ENCODE measurements at places on chromosomes 11 and 22.

GRCh38 chr11:84837402-84838069 is 789.6 kb downstream of the DLG2 start:
- DNase-seq = no peak

GRCh38 chr11:107705027-107705426 is 6.8 kb downstream of the SLN start:
- peak; percentile 64 for DNase-seq

GRCh38 chr11:16946477-16947282 is 67.5 kb downstream of the PLEKHA7 start:
- DNase-seq = no peak

DNA sequence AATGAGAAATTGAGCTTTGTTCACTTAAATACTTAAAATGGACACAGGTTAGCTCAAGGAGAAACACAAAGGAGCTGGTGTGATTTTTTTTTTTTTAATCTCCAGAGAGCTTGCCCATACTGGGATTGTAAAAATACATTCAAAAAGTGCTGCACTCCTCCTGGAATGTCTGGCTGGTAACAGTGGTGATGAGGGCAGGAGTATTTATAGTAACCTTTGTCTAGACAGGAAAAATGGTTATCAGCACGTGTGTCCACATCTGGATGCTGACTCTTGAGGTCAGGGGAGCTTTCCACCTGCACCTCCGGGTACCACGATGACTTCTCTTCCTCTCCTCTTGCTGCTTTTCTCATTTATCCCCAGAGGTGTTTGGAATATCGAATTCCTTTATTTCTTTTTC is 30.1 kb downstream of the EXT2 start:
- no peak for DNase-seq

GRCh38 chr22:32932176-32932575 is 126.0 kb downstream of the SYN3 start:
- DNase-seq = peak; percentile 58

DNA sequence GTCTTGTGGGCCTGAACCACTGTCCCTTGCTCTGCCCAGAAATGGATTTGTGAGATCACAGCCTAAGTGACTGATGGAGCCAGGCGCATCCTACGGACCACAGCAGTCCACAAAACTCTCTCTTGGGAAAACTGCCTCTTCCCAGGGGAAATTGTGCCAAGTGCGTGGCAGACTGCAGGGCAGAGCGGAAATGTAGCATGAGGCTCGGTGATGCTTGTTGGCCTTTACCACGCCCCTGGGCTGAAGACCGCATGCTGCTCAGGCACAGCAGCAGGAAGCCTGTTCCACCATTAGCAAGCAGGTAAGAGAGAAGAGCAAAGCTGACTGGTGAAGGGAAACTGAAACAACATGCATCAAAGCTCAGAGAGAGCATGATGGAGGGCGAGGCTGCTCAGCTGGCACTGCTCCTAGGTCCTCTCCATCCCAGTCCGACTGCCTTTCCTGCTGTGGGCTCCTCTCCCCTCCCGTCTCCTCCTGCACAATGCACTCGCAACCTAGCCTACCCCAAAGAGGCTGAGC is 26.5 kb upstream of the SCARF2 start:
- DNase-seq = no peak

- no peak for DNase-seq
Observed at GRCh38 chr11:134652586-134653255, 240.7 kb upstream of the B3GAT1 start.

- no peak for DNase-seq
Observed at GRCh38 chr22:29750559-29751538, 16.0 kb downstream of the ZMAT5 start.

DNA sequence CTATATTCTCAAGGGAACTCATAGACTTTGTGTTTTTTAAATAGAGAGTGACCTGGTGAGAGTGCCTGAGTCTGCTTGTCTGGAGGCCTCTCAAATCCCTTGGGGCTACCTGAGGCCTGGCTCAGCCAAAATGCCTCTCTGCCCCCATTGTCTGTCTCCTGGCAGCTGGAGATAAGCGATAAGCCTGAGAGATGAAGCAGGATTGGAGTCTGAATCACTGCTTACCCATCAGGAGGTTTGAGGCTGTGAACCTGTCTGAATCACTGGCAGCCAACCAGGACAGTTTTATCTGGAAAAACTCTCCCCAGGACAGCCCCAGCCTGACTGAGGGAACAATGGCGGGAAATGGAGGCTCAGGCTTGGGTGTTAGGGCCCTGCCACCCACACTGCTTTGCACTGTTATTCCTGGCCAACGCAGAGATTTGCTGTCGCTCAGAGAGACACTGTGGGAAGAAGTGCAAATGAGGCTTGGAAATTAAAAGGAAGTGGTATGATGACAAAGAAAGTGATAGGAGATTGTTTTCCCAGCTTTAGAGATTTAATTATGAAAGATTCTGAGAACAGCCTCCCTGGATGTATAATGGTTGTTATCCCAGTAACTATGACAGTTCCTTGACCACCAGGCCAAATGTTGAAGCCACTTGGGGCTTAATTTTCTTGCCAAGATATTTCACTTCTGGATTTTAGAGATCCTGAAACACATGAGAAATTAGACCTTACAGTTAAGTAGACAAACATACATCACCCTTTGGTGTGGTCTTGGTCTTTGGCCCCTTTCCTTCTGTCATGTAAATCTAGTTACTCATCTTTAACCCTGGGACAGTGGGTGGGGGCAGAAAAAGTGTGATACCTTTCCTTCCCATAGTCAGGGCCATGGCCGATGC is 102.1 kb downstream of the RASSF10 start:
- DNase-seq = no peak

- DNase-seq = no peak
Observed at GRCh38 chr11:37718431-37718999, 1120.5 kb upstream of the RAG2 start.

- DNase-seq = no peak
Observed at GRCh38 chr11:33457948-33458347, 200.8 kb downstream of the HIPK3 start.

- DNase-seq = peak; percentile 70
Observed at GRCh38 chr22:44202261-44202789, 21.6 kb downstream of the PARVG start.

GRCh38 chr11:85627998-85628770 is at the start of gene TMEM126B:
Gene TMEM126B, plus strand, starts transcription at chr11:85628593. Its CDS starts 15 bp downstream, at chr11:85628608.
- peak; percentile 92 for DNase-seq

DNA sequence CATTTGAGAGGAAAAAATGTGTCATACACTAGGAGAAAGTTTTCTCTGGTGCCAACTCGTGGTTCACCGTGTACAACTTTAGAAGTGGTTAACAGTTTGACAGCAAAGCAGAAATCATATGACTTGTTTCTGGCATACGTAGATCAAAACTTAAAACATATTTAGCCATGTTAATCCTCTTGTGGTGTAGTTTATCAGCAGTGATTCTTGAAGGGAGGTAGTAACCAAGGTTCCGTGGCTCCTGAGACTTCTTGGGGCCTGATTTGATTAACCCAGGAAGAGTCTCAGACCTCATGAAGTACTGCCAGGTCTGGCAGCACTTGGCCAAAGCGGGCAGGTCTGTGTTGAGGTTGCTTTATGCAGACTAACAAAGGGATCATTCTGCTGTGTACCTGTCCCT is 40.5 kb downstream of the SREBF2 start:
- DNase-seq = no peak

- DNase-seq = no peak
Observed at GRCh38 chr11:34490304-34490703, 23.3 kb downstream of the ELF5 start.

DNA sequence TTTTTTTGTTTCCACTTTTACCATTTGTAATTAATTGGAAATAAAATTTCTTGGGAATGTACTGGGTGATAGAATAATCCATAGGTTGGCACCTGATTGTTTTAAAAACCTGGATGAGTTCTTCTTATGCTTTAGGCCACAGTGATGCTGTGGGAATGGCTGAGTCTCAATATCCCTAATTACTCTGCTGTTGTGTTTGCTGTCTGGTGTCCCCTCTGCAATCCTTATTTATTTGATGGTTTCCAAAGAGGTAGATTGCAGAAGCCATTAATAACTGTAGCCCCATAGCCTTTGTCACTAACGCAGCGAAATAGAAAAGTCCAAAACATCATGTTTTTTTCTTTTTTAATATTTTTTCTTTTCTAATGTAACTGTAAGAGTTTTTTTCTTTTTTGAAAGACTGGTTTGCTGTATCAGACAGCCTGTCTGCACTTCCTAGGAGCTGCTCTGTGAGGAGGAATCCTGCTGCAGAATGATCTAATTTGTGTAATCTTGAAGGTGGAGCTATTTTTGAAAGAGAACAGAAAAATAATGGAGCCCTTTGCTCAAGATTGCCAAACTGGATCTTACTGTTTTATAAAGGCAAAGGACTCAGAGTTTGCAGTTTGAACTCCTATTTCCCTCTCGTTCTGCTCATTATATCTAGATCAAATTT is 14.9 kb downstream of the PACS1 start:
- no peak for DNase-seq

GRCh38 chr22:28547132-28547842 is 132.4 kb downstream of the TTC28 start:
- peak; percentile 95 for DNase-seq

DNA sequence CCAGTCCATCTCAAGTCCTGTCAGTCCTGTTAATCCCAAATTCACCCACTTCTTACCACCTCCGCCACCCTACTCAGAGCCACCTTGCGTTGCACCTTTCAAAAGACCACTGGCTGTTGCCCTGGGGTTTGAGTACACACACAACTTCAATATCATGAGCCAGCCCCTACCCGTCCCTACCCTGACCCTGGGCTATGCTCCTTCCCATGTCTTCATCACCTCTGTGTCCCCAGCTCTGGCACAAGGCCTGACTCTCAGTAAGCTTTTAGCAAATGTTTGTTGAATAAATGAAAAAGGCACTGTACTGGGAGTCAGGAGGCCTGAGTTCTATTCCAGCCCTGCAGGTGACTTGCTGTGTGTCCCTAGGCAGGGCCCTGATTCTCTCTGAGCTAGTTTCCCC is 26.5 kb downstream of the OTOG start:
- no peak for DNase-seq

- DNase-seq = no peak
Observed at GRCh38 chr22:49824936-49825335, 2.7 kb downstream of the BRD1 start.

DNA sequence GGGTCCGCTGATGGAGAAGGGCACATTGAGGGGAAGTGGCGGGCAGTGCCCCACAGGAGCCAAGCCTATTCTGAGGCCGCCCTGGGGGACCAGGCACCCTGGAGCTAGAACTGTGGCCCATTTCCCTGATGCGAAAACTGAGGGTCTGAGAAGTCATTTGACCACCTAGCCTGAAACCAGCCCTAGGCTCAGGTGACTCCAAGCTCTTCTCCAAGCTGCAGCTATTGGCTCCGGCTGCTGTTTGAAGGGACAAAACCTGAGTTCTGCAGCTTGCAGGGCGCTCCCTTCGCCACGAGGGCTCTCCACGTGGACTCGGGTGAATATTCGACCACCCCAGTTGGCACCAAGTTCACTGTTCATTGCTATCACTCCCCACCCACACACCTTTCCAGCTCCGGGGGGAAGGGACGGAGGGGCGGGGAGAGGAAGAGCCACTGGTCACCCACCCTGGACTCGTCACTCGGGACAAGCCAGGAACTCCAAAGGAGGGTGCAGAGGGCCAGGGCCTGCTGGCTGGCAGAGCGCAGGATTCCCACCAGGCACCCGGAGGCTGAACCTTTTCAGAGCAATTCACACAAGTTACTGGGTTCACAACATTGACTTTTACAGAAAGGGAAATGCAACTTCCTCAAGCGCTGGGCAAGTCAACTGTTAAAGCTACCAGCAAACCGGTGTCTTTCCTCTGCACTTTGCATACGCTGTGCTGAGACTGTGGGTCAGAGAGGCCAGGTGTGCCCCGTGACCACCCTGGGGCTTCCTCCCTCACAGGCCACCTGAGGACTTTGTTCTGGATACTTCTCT is 1.1 kb upstream of the RAC2 start:
- no peak for DNase-seq

- no peak for DNase-seq
Observed at GRCh38 chr11:75204012-75204674, 36.4 kb upstream of the TPBGL start.

GRCh38 chr22:28989484-28989883 is 72.1 kb downstream of the C22orf31 start:
- no peak for DNase-seq

DNA sequence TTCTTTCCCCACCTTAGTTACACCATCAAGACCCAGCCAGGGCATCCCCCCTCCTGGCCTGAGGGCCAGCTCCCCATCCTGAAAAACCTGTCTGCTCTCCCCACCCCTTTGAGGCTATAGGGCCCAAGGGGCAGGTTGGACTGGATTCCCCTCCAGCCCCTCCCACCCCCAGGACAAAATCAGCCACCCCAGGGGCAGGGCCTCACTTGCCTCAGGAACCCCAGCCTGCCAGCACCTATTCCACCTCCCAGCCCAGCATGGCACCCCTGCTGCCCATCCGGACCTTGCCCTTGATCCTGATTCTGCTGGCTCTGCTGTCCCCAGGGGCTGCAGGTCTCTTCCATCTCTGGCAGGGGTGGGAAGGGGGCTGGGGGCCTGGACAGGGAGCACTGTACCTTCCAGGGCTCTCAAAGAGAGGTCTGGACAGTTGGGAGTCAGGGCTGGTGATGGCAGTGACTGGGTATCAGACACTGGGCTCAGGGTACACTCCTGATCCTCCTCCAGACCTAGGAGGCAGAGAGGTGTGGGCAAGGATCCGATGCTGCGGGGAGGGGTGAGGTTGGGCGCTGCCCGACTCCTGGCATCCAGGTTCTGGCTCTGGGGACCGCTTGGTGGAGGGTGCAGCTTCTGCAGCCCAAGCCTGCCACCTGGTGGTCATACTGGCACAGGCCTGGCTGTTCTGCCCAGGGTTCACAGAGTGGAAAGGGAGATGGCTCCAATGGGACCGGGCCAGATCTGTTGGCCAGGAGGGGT is at the start of gene UPK2:
Gene UPK2 (plus strand): TSS at position 205 of the 753 bp plus-strand sequence. CDS start 53 bp downstream, at position 258.
- DNase-seq = peak; percentile 19

GRCh38 chr22:49881856-49882255 is 28.2 kb downstream of the ZBED4 start:
- DNase-seq = no peak

DNA sequence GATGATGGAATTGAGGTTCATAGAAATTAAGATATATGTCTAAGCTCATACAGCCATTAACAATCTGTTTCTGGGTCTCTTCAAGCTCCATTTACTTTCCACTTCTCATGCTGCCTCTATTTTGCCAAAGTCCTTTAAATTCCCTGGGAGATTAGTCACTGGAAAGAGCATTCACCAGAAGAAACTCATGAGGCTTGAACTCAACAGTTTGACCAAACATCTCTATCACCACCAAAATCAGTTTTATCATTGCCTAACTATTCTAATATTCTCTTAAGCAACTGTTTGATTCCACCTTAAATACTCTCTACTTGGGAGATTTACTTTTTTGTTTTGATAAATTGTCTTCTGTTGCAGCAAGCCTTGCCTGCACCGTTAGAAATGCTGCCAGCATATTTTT is 881.3 kb downstream of the KCNA4 start:
- DNase-seq = no peak

All from fibroblast of skin of left biceps (primary cell).